Effector memory CD8-positive, alpha-beta T cell (primary cell): ENCODE measurements at places on chromosomes 6 and 20.

DNA sequence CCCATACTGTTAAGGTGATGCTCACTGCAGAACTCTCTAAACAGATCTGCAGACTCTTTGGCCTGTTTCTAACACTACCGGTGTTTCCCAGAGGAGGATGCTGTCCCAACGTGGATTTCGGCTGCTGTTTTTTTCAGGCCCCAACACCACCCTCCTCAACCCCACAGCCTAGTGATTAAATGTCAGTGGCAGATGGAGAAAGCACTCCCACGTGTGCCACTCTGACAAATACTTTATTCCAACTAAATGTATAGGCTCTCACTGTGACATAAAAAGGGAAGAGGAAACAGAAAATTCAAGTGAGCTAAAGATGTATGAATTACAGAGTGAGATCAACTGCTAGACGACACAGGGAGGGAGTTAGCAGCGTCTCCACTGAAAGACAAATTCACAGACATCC is 3.6 kb downstream of the TBC1D20 start:
- no peak overlapping the region for H3K4me3 ChIP-seq
- peaks cover 33% of the 10 kb centered on the region for H3K4me1 ChIP-seq
- H3K27me3 ChIP-seq = no peaks in the 10 kb centered on the region
- no peak for DNase-seq

GRCh38 chr20:48246061-48246790 is 460.9 kb upstream of the SULF2 start:
- peaks cover 60% of the 10 kb centered on the region for H3K27me3 ChIP-seq
- H3K27ac ChIP-seq = no peak overlapping the region
- no peak overlapping the region for H3K4me3 ChIP-seq
- no peaks in the 10 kb centered on the region for H3K36me3 ChIP-seq

DNA sequence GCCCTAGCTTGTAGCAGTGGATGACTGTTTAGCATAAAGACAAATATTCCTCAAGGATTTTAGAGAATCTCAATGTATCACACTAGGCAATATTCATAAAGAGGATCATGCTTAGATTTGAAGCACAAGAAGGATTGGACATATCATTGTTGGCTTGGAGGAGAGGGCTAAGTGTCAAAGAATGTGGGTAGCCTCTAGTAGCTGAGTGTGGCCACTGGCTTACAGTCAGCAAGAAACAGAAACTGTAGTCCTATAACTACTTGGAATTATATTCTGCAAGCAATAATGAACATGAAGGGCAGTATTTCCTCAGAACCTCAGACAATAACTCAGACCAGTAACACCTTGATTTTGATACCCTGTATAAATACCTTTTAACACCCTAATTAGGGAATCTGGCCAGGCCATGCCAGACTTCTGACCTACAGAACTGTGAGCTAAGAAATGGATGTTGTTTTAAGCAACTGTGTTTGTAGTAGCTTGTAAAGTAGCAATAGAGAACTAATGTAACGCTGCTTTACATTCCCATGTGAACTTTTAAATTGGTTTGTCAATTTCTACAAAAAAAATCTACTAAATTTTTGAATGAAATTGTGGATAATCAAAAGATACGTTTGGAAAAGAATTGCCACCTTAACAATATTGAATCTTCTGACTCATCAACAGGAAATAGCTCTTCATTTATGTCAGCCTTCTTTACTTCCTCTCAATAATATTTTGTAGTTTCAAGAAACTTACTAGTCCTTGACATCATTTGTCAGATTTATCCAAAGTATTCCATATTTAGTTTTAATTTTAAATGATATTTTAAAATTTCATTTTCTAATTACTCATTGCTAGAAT is 65.2 kb upstream of the RSPO3 start:
- DNase-seq = no peak
- H3K27me3 ChIP-seq = no peaks in the 10 kb centered on the region
- no peaks in the 10 kb centered on the region for H3K36me3 ChIP-seq
- no peak overlapping the region for H3K4me3 ChIP-seq

- no peaks in the 10 kb centered on the region for H3K4me1 ChIP-seq
- H3K27ac ChIP-seq = no peak overlapping the region
- H3K27me3 ChIP-seq = no peaks in the 10 kb centered on the region
- DNase-seq = no peak
- no peak overlapping the region for H3K4me3 ChIP-seq
Observed at GRCh38 chr6:50353603-50354002, 303.9 kb upstream of the DEFB112 start.

- no peak for DNase-seq
- H3K4me1 ChIP-seq = no peaks in the 10 kb centered on the region
- H3K36me3 ChIP-seq = peaks cover 6% of the 10 kb centered on the region
Observed at GRCh38 chr20:13535627-13536026, 103.1 kb downstream of the TASP1 start.

DNA sequence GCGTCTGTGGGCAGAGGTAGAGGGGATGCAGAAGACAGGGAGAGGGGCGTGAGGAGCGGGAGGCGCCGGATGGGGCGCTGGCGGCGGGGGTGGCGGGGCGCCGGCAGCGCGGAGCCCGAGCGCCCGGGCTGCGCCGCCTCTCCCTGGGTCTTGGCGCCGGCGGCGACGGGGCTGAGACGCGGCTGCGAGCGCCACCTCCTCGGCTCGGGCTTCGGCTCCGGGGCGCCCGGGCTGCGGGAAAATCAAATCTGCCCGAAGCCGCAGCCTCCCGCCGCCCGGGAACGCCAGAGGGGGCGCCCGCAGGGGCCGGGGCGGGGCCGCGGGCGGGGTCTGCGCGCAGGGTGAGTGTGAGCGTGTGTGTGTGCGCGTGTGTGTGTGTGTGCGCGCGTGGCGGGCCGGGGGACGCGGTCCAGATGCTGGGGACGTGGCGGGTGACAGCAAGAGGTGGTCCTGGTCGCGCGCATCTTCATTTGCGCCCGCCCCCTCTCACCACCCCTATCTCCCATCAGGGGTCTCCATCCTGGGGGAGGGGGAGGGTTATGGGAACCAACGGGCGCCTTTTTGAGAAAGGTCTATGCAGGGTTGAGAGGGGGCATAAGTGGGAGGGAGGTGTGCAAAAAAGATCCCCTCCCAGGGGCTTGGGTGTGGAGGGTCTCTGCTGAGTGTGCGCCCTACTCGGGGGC is 646 bp upstream of the CPNE5 start:
- peaks cover 20% of the 10 kb centered on the region for H3K27me3 ChIP-seq
- H3K4me1 ChIP-seq = peaks cover 5% of the 10 kb centered on the region
- no peak overlapping the region for H3K27ac ChIP-seq

DNA sequence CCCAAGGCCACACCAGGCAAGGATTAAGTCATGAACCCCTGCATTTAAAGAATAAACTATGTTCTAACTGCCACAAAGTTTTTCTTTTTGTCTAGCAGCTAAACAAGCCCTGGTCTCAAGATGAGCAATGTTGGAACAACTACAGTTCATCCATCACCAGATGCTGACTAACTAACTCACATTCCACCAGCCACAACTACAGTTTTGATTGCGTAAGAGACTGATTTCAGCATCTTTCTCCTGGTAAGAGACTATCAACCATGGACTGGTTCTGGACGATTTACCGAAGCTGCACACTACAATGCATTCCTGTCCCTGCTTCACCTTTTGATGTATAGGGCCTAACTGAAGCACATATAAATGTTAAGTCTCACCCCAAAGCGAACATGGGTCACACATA is 43.0 kb downstream of the F13A1 start:
- H3K27ac ChIP-seq = no peak overlapping the region
- no peaks in the 10 kb centered on the region for H3K36me3 ChIP-seq
- no peaks in the 10 kb centered on the region for H3K4me1 ChIP-seq
- no peak overlapping the region for H3K4me3 ChIP-seq
- no peak for DNase-seq

- H3K4me1 ChIP-seq = peaks cover 3% of the 10 kb centered on the region
- DNase-seq = no peak
- H3K27me3 ChIP-seq = peaks cover 27% of the 10 kb centered on the region
- no peaks in the 10 kb centered on the region for H3K36me3 ChIP-seq
- no peak overlapping the region for H3K4me3 ChIP-seq
- no peak overlapping the region for H3K27ac ChIP-seq
Observed at GRCh38 chr6:136471372-136471771, 78.8 kb downstream of the MAP7 start.

GRCh38 chr6:81126150-81126549 is 626.3 kb downstream of the TENT5A start:
- no peaks in the 10 kb centered on the region for H3K4me1 ChIP-seq
- no peaks in the 10 kb centered on the region for H3K27me3 ChIP-seq

DNA sequence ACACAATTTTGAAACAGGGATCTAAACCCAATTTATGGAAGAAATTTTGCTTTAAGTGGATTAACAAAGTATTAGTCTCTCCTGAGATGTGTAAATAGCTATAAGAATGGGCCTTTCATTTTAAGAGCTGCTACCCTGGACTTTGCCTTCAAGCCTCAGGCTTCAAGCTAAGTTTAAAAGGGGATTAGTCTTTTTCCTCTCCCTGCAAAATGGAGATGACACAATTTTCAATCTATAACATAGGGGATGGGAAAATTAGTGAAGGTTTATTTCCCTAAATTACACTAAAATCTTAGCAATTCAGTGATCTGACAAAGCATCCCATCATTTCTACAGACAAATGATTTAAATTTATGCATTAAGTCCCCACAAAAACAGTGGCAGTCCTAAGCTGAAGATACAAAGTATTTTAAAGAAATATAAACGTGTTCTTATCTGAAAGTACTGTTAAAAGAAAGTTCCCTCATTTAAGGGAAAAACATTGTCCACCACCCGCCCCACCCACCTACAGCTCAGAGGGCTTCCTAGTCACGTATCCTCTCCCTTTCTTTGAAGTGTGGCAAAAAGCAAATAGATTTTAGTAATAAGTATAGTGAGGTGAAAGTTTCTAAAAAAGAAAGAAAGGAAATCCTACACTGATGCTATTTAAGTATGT is 14.5 kb downstream of the ARHGAP18 start:
- H3K4me1 ChIP-seq = peaks cover 21% of the 10 kb centered on the region
- H3K4me3 ChIP-seq = peak overlapping the region; percentile 46
- DNase-seq = no peak
- H3K27ac ChIP-seq = peak overlapping the region; percentile 49
- no peaks in the 10 kb centered on the region for H3K27me3 ChIP-seq
- H3K36me3 ChIP-seq = no peaks in the 10 kb centered on the region

- no peaks in the 10 kb centered on the region for H3K27me3 ChIP-seq
- peak overlapping the region; percentile 89 for H3K27ac ChIP-seq
- H3K4me3 ChIP-seq = peak overlapping the region; percentile 83
- DNase-seq = peak; percentile 54
- H3K36me3 ChIP-seq = peaks cover 15% of the 10 kb centered on the region
- H3K4me1 ChIP-seq = peaks cover 13% of the 10 kb centered on the region
Observed at GRCh38 chr6:3356056-3356823, 97.5 kb downstream of the PSMG4 start.

DNA sequence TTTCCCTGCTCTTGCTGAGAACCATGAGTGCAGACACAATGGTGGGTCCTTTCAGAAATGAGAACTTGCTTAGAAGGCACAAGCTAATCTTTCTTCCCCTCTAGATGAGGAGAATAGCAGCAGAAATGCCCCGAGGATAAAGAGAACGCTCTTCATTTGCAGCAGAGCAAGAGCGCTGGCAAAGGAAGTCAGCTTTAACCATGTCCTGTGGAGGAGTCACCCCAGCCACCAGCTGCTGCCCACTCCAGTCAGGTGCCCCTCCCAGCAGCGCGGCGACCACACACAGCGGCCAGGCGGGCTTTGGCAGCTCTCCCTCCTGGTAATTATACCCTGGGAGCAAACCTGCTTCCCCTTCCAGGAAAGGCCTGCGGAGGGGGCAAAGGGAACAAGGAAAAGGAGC is 42.4 kb upstream of the EMILIN3 start:
- no peak for DNase-seq
- peaks cover 53% of the 10 kb centered on the region for H3K36me3 ChIP-seq
- H3K27me3 ChIP-seq = no peaks in the 10 kb centered on the region
- H3K4me3 ChIP-seq = peak overlapping the region; percentile 41

DNA sequence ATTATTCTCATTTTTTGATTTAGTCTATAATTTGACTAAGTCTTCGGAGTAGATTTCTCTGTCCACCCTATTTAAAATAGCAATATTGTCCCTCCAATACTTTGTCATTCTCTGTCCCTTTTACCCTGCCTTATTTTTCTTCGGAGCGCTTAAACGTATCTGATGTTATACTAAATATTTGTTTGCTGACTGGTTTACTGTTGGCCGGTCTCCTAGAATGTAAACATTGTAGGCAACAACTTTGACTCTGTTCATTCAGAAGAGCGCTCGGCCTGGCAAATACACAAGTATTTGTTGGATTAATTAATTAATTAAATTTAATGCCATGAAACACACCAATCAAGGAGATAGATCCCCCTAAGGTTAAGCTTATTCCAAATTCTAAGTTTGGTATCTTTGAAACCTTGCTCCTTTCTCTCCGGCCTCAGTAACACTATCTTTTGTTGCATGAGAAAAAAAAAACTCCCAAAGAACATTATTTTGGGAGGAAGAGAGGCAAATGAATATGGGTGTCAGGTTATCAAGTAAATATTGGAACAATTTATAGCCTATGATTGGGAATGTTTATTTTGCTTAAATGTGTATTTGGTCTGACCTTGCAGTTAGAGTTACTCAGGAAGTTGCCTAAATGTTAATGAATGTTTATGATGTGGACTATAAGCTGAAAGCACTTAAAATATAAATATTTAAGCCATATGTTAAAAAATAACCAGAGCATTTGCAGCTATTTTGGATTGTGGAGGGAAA is 231.1 kb downstream of the SOX4 start:
- H3K4me1 ChIP-seq = no peaks in the 10 kb centered on the region
- no peak overlapping the region for H3K27ac ChIP-seq
- DNase-seq = no peak
- no peaks in the 10 kb centered on the region for H3K36me3 ChIP-seq
- H3K4me3 ChIP-seq = no peak overlapping the region

GRCh38 chr6:44128020-44128917 is 915 bp downstream of the TMEM63B start:
- DNase-seq = no peak
- H3K27me3 ChIP-seq = no peaks in the 10 kb centered on the region
- H3K27ac ChIP-seq = peak overlapping the region; percentile 99
- peaks cover 38% of the 10 kb centered on the region for H3K4me1 ChIP-seq

DNA sequence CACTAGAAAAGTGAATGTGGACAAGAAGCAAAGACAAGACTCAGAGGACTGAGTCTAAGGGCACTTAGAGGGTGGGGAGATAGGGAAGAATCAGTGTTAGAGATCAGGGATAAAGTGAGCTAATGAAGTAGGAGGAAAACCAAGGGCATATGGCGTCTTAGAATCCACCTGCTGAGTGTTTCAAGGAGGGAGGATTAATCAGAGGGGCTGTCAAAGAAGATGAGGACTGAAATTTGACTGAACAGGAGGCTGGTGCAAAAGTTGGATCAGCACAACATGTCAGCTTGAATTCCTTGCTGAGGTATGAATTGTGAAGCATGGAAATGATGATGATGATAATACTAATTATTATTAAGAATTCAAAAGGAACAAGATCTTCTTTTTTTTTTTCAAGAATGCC is 39.4 kb downstream of the PLCB4 start:
- H3K27me3 ChIP-seq = no peaks in the 10 kb centered on the region
- no peak overlapping the region for H3K4me3 ChIP-seq
- no peaks in the 10 kb centered on the region for H3K36me3 ChIP-seq

GRCh38 chr6:169243186-169243585 is 10.5 kb downstream of the THBS2 start:
- no peaks in the 10 kb centered on the region for H3K4me1 ChIP-seq
- H3K36me3 ChIP-seq = no peaks in the 10 kb centered on the region
- no peak overlapping the region for H3K27ac ChIP-seq
- H3K27me3 ChIP-seq = peaks cover 46% of the 10 kb centered on the region
- no peak overlapping the region for H3K4me3 ChIP-seq

- no peaks in the 10 kb centered on the region for H3K36me3 ChIP-seq
- H3K27ac ChIP-seq = no peak overlapping the region
- H3K27me3 ChIP-seq = no peaks in the 10 kb centered on the region
- no peak for DNase-seq
Observed at GRCh38 chr6:129236001-129236517, 353.1 kb downstream of the LAMA2 start.
